ENCODE measurements at places on chromosomes 16 and 17. TPM values are rescaled to one million over a fixed set of nuclear protein-coding genes. Genes with fewer than 3 reads are reported as not detected.

- no peak overlapping the region for H3K27ac ChIP-seq
- no peaks in the 10 kb centered on the region for H3K36me3 ChIP-seq
- no peak for DNase-seq
- H3K4me3 ChIP-seq = no peak overlapping the region
- no peaks in the 10 kb centered on the region for H3K4me1 ChIP-seq
Observed at GRCh38 chr17:83034525-83034924, 44.9 kb upstream of the METRNL start.

DNA sequence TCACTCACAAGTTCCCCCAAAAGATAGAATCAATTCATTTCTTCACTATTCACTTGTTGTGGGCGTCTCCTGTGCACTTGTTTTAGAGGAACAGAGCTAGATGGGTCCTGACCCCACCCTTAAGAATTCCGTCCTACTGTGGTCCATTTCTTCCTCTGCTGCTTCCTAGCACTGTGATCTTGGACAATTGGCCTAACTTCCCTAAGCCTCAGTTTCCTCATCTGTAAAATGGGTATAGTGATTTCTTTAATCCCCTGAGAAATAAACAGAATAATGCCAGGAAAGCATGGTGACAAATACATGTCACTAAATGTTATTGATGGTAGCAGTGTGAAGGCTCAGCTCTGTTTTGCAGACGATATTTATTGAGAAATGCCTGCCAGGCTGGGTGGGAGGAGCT is 9.9 kb downstream of the BMERB1 start:
- H3K4me1 ChIP-seq = no peaks in the 10 kb centered on the region
- H3K27ac ChIP-seq = no peak overlapping the region
- no peak for DNase-seq
- no peak overlapping the region for H3K4me3 ChIP-seq

DNA sequence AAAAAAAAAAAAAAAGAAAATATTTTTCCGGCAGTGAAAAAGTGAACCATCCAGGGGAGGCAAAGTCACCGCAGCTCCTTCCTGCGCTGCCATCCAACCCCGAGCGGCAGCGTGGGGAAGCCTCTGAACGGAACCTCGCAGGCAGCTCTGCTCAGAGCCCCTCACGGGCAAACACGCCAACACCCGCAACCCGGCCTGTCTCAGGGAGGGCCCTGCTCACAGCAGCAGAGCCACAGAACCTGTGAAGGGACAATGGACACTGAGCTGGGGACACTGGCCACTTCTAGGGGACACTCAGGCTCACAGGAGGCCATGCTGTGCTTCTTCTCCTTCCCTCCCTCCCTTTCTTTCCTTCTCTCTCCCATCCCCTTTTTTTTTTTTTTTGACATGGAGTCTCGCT is 21.4 kb upstream of the APRT start:
- no peaks in the 10 kb centered on the region for H3K36me3 ChIP-seq
- H3K27me3 ChIP-seq = no peaks in the 10 kb centered on the region
- no peak overlapping the region for H3K4me3 ChIP-seq
- H3K4me1 ChIP-seq = peaks cover 4% of the 10 kb centered on the region
- DNase-seq = no peak

DNA sequence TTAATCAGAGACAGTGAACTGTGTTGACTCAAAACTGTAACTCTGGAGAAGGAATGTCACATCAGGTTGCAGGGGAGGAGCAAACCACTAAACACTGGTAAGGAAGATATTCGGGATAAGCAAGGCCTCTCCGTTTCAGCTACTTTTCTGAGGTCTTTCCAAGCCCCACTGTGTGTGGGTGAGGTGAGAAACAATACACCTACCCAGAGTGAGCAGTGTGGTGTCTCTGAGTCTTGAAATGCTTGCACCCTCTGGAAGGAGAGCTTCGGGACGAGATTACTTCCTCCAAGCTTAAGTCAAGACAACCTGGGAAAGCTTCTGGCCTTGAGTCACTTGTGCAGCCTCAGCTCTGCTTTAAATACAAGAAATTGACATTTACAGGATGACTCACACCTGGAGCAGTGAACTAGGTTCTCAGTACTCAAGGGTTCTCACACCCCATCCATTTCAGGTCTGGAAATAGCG is 2.5 kb upstream of the MAP3K14 start:
- no peaks in the 10 kb centered on the region for H3K27me3 ChIP-seq
- H3K4me3 ChIP-seq = no peak overlapping the region
- peak overlapping the region; percentile 70 for H3K27ac ChIP-seq
- DNase-seq = peak; percentile 70
- no peaks in the 10 kb centered on the region for H3K36me3 ChIP-seq
- peaks cover 32% of the 10 kb centered on the region for H3K4me1 ChIP-seq

- no peak overlapping the region for H3K4me3 ChIP-seq
- no peaks in the 10 kb centered on the region for H3K4me1 ChIP-seq
- no peak overlapping the region for H3K27ac ChIP-seq
- H3K36me3 ChIP-seq = no peaks in the 10 kb centered on the region
- no peaks in the 10 kb centered on the region for H3K27me3 ChIP-seq
Observed at GRCh38 chr16:70644763-70645597, 1.4 kb upstream of the IL34 start.

GRCh38 chr16:48176635-48177408 is 21.0 kb upstream of the ABCC12 start:
- H3K4me3 ChIP-seq = no peak overlapping the region
- H3K4me1 ChIP-seq = no peaks in the 10 kb centered on the region
- H3K27ac ChIP-seq = no peak overlapping the region
- DNase-seq = no peak
- no peaks in the 10 kb centered on the region for H3K36me3 ChIP-seq

DNA sequence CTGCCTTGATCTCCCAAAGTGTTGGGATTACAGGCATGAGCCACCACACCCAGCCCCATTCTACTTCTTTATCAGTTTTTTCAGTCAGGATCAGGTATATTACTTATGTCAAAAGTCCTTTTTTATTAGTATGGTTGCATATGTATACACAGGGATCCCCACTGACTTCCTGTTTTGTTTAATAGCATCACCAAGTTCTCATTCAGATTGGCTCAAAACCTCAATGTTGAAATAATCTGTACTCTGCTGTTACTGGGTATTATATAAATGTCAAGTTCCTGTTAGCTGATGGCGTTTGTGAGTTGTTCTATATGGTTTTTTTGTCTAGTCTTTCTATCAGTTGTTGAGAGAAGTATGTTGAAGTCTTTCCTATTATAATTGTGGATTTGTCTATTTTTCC is 168.5 kb downstream of the BCAS3 start:
- no peaks in the 10 kb centered on the region for H3K36me3 ChIP-seq
- no peak overlapping the region for H3K27ac ChIP-seq
- H3K27me3 ChIP-seq = no peaks in the 10 kb centered on the region
- H3K4me3 ChIP-seq = no peak overlapping the region
- no peak for DNase-seq

DNA sequence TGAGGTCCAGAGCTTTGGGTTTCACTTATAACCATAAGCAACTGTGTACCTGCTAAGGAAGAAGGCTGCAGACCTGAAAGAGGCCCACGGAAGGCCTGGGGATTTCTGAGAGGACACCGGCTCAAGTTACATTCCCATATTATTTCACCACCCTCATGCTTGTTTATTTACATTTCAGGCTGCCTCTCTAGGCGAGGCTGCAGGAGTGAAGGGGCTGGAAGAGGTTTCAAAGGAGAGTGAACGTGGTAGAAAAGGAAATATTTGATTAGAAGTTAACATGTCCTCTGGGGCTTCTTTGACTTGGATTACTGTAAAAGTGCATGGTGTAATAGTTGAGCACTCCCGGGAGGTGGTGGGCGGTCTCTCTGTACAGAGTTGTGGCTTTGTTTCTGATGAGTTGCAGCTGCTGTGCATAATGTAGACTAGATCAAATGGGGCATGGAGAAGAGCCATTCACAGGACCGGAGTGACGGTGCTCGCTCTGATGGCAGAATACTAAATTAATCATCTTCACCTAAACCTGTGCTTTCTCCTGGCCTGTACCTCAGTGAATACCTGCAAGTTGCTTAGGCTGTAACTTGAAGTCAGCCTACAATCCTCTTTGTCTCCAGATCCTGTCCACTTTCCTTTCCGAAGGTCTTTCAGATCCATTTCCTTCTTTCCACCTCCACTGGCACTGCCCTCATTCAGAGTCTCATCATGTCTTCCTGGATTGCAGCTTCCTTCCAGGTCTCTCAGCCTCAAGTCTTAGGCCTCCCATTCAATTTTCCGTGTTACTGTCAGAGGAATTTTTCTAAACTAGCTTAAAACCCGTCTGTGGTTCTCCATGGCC is 1.9 kb upstream of the CPD start:
- H3K4me3 ChIP-seq = no peak overlapping the region
- H3K4me1 ChIP-seq = peaks cover 30% of the 10 kb centered on the region
- DNase-seq = peak; percentile 59
- H3K27ac ChIP-seq = peak overlapping the region; percentile 74
- H3K27me3 ChIP-seq = no peaks in the 10 kb centered on the region
- no peaks in the 10 kb centered on the region for H3K36me3 ChIP-seq

GRCh38 chr16:24139282-24139681 is 116.9 kb upstream of the CACNG3 start:
- no peaks in the 10 kb centered on the region for H3K36me3 ChIP-seq
- no peak overlapping the region for H3K4me3 ChIP-seq
- DNase-seq = no peak

DNA sequence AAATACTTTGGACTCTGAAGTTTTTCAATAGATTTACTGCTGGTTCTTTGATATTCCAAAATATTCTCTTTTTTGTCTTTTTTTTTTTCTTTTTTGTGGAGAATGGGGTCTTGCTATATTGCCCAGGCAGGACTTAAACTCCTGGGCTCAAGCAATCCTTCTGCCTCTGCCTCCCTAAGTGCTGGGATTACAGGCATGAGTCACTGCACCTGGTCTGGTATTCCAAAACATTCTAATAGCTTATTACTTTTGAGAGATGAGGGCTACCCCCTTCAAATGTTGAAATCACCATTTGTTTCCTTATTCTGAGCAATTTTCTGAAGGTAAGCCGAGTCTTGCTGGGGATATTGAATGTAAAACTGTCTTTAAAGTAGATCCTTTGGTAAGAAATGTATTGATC is 55.0 kb upstream of the TEX2 start:
- peak overlapping the region; percentile 61 for H3K27ac ChIP-seq
- H3K4me1 ChIP-seq = peaks cover 3% of the 10 kb centered on the region
- H3K4me3 ChIP-seq = no peak overlapping the region
- no peaks in the 10 kb centered on the region for H3K36me3 ChIP-seq
- DNase-seq = no peak
- no peaks in the 10 kb centered on the region for H3K27me3 ChIP-seq

GRCh38 chr17:51764387-51764971 is 394.0 kb downstream of the CA10 start:
- H3K4me3 ChIP-seq = no peak overlapping the region
- no peaks in the 10 kb centered on the region for H3K4me1 ChIP-seq
- DNase-seq = peak; percentile 82
- H3K27ac ChIP-seq = no peak overlapping the region

DNA sequence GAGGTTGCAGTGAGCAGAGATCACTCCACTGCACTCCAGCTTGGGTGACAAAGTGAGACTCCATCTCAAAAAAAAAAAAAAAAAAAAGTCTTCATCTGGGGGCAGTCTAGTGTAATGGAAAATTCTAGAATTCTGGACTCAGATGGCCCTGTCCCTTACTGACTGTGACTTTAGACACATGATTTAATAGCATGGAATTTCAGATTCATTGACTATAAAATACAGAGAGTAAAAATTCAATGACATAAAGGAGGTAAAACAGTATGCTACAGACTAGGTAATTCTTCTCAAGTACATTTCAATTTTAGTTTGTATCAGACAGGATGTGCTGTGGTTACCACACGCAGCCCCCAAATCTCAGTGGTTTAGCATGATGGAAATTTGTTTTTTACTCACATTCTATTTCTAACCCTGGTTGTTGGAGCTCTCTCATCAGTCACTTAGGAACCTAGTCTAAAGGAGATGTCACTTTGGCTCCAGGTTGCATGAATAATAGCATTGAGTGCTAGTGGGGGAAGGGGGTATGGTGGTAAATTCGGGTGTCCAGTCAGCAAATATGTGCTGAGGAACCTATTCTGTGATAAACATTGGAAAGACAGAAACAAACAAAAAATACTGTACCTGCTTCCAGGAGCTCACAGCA is 444.0 kb downstream of the XYLT1 start:
- H3K4me1 ChIP-seq = no peaks in the 10 kb centered on the region
- no peaks in the 10 kb centered on the region for H3K27me3 ChIP-seq
- H3K27ac ChIP-seq = no peak overlapping the region
- H3K36me3 ChIP-seq = no peaks in the 10 kb centered on the region

DNA sequence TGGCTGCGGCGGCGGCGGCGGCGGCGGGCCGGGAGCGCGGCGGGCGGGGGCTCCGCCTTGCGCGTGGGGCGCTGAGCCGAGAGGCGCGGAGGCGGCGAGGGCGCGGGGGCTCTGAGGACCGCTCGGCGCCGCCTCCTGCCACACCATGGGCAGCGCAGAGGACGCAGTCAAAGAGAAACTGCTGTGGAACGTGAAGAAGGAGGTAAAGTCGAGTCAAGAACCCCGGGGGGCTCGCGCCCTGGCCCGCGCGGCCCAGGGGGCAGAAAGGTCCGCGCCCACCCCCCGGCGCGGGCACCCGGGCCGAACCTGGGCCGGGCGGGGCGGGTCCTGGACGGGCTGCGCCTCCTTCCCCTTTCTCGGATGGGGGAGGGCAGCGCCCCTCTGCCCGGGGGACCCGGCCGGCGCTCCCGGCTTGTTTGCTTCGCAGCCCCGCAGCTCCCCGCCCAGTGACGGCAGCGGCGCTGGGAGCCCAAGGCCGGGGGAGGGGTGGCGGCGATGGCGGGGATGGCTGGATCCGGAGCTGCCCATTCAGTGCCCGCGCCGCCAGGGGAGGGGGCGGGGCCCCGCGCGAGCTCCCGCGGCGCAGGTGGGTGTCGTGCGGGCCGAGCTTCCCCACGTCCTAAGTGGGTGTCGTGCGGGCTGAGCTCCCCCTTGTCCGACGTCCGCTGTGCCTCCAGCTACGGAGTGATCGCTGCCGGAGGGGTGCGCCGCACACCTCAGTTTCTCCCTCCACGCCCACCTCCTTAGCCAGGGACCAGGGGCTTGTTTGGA is 428 bp downstream of the SGSM2 start:
- H3K27ac ChIP-seq = peak overlapping the region; percentile 85
- no peaks in the 10 kb centered on the region for H3K36me3 ChIP-seq

The PPP1R1B gene
- 1.5 TPM for total RNA-seq

The ZBTB4 gene
- total RNA-seq = 22.7 TPM

The ROGDI gene
- 21.2 TPM for total RNA-seq

The ADORA2B gene
- 11.4 TPM for total RNA-seq

The OTOP3 gene
- total RNA-seq = 0.43 TPM

Data from hepatocyte (in vitro differentiated cells).